Midbrain (tissue), 1 donor: ENCODE measurements at places on chromosomes 2 and 18.

- DNase-seq = peak; percentile 79
These were observed at the start of gene LRRTM4 for GRCh38 chr2:77521931-77522470. TSS of gene LRRTM4 (minus strand) at chr2:77522376.

GRCh38 chr2:211367293-211367692, 810.9 kb downstream of the CPS1 start:
- no peak for DNase-seq

- DNase-seq = no peak
These were observed 86.6 kb downstream of the ITGB1BP1 start for GRCh38 chr2:9336576-9337314.

GRCh38 chr2:58638256-58638805, 397.2 kb upstream of the FANCL start:
- DNase-seq = no peak

DNA sequence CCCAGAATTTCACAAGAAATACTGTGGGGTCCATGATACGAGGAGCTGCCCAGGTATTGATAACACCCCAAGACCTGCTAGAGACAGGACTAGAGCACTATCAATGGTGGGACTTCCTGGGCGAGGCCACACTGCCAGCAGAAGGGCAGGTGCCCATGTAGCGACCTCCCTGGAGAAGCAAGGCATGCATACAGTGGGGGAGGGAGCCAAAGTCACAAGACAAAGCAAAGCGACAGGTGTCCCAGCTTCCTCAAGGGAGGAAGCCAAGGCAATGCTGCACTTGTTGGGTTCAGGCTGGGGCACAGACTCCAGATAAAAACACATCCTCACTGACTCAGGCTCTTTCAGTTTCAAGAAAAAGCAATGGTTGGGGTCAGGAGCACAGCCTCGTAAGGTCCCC, 7.5 kb downstream of the CD207 start:
- no peak for DNase-seq

GRCh38 chr2:120439637-120440384, 93.9 kb downstream of the INHBB start:
- DNase-seq = no peak

GRCh38 chr2:205555566-205556230, 126.6 kb upstream of the NRP2 start:
- DNase-seq = no peak

DNA sequence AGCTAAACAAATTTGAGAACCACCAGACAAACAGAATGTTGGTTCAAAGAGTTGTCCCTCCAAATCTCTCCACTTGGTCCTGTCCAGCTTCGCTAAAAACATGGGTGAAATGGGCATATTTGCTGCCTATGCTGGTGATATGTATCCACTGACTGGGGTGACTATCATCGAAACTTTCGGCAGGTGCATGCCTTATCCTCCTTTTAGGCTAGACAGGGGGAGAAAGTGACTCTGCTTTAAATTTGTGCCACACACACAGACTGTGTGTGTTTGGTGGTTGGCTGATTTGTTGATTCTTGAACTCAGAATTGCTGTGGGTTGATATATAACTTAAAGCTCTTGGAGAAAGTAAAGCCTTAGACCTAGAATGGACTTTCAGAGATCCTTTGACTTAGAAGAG, 324.1 kb upstream of the NT5C1B start:
- DNase-seq = no peak

DNA sequence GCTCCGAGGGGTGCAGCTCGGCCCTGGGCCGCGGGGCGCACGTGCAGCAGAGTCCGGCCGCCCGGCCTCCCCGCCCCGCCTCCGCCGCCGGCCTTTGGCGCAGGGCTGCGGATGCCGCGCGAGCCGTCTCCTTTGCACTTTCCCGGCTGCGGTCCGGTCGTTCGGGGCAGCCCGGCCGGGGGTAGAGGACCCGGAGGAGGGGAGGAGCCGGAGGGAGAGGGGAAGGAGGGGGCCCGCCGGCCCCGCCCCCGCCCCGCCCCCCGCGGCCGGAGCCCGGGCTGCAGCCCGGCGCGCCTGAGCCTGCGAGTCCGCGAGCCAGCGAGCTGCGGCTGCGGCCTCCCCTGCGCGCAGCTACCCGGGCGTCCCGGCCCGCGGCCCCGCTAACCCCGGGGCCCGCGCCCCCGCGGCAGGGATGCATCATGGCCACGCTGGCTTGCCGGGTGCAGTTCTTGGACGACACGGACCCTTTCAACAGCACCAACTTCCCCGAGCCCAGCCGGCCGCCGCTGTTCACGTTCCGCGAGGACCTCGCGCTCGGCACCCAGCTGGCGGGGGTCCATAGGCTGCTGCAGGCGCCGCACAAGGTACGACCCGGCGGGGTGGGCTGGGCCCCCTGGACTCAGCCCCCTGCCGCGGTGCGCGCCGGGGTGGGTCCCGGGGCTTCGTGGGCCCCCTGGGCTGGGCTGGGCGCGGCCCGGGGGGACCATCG, at the start of gene FHOD3:
TSS of gene FHOD3 (plus strand) at position 297 of the 709 bp plus-strand sequence. CDS start at position 420, 123 bp downstream.
- DNase-seq = peak; percentile 46

GRCh38 chr2:241924909-241925250, 55.4 kb downstream of the RTP5 start:
- no peak for DNase-seq

- peak; percentile 46 for DNase-seq
These were observed 214.4 kb upstream of the SP5 start for GRCh38 chr2:170500770-170501169.
